H4 (cell line): ENCODE measurements at places on chromosomes 2 and 18.

DNA sequence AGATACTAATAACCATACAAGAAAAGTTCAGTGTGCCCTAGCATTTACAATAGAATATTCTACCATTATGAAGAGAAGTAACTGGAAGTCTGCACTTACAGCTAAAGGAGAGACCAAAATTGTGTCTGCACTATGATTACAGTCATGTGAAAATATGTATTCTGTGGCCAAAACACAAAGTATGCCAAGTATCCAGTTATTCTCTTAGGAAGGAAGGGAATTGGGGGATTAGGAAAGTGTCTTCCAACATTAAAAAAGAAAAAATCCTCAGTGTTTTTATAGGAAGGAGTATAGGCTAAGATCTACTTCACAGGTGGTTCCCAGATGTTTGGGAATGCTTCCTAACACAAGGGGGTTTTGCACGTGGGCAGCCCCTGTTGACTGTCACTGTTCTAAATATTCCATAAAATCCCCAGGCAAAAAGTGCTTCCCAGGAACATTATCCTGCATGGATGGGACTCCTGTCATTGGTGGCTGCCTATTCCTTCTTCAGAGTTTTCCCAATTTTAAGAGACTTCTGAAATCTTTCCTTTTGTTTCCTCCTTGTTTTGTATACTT, 180.2 kb upstream of the KLHL29 start:
- no peak for DNase-seq

- no peak for DNase-seq
These were observed 53.1 kb downstream of the CWC22 start for GRCh38 chr2:179954026-179954425.

DNA sequence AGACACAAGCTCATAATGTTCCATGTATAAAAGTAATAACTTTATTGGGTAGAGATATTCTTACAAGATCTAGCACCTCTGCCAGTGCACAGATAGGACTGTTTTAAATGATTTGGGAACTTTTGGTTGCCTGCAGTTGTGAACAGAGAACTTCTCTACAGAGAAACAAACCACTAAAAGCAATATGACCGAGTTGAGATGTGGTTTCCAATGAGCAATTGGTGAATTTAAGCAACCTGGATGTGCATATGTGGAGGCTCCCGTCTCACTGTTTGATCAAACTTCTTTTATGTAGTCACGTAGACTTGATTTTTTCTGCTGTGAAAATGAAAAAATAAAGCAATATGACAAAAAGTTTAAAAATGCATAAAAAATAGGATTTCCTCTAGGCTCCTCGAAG, 7.8 kb downstream of the SOX11 start:
- DNase-seq: no peak

DNA sequence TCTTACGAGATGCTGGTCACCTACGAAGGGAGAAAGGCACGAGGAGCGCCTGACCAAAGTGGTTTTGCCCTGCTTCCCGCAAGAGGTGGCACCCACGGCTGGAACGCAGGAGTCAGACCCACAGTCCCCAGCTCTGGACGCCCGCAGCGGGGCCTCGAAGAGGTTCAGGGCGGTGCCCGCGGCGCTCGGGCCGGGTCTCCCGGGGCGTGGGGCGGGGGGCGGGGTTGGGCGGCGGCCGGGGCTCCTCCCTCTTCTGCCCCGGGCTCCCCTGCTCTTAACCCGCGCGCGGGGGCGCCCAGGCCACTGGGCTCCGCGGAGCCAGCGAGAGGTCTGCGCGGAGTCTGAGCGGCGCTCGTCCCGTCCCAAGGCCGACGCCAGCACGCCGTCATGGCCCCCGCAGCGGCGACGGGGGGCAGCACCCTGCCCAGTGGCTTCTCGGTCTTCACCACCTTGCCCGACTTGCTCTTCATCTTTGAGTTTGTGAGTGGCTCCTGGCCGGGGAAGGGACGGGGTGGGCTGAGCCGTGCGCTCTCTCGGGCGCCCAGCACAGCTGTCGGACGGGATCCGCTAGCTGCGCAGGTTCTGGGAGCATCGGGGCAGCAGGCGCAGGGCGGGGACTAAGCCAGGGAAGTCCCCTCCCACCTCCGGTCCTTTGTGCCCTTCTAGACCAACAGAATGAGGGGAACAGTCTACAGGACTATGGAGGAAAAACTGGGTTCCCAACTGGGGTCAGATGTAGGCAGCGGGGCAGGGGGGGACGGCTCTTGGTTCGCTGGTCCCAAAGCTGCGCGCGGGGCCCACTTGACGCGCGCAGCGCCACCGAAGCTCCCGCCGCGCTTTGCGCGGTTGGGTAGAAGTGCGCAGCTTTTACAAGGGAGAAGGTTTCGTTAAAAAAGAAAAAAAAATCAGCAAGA, at the start of gene MAL:
Gene MAL (plus strand): TSS at position 303 of the 914 bp plus-strand sequence. CDS start 85 bp downstream, at position 388.
- no peak for DNase-seq

DNA sequence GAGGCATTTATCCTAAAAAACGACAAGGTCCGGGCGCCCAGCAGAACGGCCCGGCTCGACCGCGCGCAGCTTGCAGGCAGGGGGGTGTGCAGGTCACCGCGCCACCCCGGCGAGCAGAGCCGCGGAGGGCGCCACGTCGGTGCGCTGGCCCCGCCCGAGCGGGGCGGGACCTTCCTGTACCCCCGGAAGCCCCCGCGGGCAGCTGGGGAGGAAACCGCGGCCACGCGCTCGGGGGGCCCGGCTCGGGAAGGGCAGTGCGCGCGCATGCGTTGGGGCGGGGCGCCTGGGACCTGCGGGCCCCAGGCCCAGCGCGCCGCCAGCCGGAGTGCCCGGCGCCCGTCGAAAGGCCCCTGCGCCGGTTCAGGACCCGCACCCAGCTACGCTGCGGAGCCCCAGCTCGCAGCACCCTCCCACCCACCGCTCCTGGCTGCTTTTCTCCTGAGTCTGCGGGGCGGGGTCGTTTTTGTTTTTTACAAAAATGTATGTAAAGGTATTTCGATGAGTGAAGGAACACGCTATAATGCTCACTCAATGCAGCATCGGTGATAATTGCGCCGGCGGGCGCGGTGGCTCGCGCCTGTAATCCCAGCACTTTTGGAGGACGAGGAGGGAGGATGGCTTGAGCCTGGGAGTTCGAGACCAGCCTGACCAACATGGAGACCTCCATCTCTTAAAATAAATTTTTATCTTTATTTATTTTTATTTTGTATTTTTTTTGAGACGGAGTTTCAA, 47.7 kb upstream of the POMC start:
- no peak for DNase-seq

- DNase-seq: no peak
These were observed 533.0 kb downstream of the PLCL1 start for GRCh38 chr2:198337368-198337767.
